ENCODE measurements at places on chromosomes 1 and 21.

DNA sequence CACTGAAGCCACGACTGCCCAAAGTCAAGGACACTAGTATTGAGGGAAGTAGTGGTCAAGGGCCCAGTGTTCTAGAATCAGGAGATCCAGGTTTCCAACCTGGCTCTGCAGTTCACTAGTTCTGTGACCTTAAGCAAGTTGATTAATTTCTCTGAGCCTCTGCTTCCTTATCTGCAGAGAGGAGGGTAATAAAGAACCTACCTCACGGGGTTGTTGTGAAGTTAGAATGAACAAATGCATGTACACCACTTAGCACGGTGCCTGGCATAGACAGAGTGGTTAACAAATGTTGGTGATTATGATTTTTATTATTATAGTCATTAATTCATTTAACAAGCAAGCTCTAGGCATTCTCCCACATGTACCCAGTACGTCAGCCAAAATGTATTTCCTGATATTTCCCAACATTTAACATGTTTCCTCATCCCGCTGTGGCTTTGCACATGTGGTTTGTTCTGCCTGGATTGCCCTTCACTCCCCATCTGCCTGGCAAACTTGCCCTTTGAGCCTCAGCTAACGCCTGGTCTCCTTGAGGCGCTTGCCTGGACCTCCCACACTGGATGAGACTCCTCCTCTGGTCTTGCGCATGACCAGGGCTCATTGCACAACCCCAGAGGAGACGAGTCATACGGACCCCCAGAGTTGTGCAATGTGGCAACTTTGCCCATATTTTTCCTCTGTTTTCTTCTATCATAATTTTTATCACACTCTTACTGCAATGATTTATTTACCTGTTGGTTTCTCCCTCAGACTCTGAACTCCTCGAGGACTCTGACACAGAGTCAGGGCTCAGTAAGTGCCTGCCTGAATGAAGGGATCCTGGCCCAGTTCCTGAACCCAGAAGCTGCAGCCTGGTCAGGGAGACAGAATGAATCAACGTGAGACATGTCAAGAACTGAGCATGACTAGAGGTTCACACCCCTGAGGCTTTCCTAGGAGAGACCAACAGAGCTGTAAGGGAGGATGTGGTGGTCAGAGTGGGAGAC is 20.7 kb upstream of the MFSD2A start:
- no peak for DNase-seq

DNA sequence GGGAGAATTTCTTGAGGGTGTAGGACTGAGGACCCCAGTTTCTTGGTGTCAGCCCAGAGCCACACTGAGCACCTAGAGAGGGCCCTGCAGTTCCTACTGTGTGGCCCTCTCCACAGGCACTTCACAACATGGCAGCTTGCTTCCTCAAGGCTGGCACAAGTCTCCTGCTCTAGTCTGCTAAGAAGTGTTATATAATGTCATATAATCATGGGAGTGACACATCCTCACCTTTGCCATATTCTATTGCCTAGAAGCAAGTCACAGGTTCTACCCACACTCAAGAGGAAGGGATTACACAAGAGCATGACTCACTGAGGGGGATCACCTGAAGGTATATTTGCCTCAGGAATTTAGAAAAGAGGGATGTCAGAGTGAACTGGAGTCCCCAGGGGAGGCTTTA is 5.5 kb upstream of the SNX27 start:
- DNase-seq = no peak

GRCh38 chr1:91732291-91733107 is 153.5 kb downstream of the TGFBR3 start:
- no peak for DNase-seq

- DNase-seq = no peak
Measured at GRCh38 chr1:44025816-44026215, 5.4 kb downstream of the SLC6A9 start.

GRCh38 chr1:209609791-209610630 is 26.5 kb downstream of the CAMK1G start:
- DNase-seq = no peak

GRCh38 chr1:48718116-48718630 is 58.5 kb downstream of the BEND5 start:
- DNase-seq = no peak

GRCh38 chr1:56773341-56774066 is 45.7 kb downstream of the FYB2 start:
- no peak for DNase-seq

DNA sequence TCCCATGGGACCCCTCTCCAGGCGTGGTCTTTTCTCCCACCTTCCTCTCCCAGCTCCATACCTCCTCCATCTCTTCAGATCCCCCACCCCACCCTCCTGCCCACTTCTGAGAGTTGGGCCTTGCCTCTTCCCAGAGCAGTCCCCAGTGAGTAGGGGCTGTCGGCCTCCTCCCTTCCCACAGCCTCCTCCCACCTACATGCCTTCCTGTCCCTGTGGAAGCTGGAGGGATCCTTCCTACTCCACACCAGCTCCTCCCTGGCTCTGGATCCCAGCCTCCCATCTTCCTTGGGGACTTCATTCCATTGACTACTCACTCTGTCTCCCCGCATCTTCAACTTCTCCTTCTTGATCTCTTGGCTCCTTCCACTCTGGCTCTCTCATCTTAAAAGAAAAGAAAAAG is 24.9 kb downstream of the KCNQ4 start:
- DNase-seq = no peak

GRCh38 chr1:25871086-25871703 is 4.3 kb downstream of the PAQR7 start:
- DNase-seq = no peak

GRCh38 chr1:226100436-226101391 is 38.2 kb downstream of the H3-3A start:
- no peak for DNase-seq

- DNase-seq = no peak
Measured at GRCh38 chr1:195105281-195105680, 1503.0 kb downstream of the KCNT2 start.

DNA sequence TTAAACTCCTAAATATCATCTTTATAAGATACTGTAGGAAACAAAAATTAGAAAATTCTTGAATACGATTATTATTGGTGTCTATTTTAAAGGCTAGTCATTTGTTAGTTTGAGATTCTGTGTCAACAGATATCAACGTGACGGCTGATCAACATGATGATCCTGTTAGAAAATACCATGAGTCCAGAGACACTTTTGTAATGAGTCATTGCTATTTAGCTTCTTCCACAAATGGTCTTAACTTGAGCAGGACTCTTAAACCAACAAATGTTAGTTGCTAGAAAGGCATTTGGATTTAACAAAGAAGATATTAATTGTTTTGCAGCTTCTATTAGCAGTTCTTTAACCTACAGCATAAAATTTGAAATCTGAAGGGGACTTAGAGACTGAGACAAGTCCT is 131.2 kb downstream of the TGFB2 start:
- DNase-seq = no peak

- DNase-seq = no peak
Measured at GRCh38 chr1:71587961-71588360, 507.1 kb upstream of the ZRANB2 start.

GRCh38 chr1:172530000-172530399 is 3.0 kb upstream of the SUCO start:
- DNase-seq = no peak

- no peak for DNase-seq
Measured at GRCh38 chr1:14561014-14561693, 37.3 kb upstream of the KAZN start.

GRCh38 chr1:231590453-231591198 is 36.0 kb upstream of the DISC1 start:
- DNase-seq = no peak

GRCh38 chr1:165381745-165382505 is 25.4 kb upstream of the LMX1A start:
- no peak for DNase-seq

GRCh38 chr1:198234520-198235251 is 77.9 kb downstream of the NEK7 start:
- DNase-seq = no peak

DNA sequence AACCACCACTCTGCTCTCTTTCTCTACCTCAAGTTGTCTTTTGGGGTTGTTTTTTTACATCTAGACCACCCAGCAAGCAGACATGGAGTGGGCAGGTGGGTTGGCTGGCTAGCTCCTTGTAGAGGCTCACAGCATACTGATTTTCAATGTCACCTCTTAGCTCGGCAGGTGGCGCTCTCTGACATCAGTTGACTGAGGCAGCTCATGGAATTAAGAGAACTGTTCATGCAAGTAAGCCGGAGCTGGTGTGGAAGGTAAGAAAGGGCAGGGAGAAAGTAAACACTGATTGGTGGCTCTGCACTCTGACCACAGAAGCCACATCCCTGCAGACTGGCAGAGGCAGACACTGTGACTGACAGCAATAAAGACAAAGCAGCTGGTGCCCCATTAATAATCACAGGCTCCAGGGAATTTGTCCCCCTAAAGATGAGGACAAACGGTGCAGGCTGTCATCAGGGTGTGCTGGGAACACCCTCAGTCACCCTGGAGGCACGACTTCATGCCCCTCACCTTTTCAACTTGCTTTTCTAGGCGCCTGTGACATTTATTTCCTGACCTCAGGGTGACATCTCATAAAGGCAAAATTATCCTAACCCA is 226.8 kb downstream of the LMX1A start:
- DNase-seq = no peak

DNA sequence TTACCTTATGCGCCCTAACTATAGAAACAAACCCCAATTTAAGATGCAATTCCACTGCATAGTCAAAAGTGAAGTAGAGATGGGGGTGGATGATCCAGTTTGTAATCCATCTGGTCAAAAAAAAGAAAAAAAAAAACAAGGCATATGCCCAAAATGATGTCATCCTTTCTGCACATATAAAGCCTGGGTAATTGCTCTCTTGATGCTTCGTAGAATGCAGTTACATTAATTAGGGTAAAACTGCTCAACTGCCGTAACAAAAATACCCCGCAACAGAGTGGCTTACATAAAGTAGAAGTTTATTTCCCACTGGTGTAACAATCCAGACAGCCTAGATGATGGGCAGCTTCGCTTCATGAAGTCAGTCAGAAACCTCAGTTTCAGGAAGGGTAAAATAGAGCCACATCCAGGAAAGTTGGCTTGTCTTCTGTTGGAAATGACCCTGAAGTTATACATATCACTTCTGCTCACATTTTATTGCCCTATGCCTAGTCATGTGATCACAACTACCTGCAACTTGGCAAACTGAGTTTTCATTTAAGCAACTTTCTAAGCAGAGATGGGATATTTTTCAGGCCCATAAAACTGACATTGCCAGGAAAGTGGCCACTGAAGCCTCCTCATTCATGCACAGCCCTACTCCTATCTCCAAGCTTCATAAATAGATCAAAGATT is 221.7 kb downstream of the C1orf94 start:
- no peak for DNase-seq

- DNase-seq = no peak
Measured at GRCh38 chr1:153261281-153262069, 2.0 kb downstream of the LORICRIN start.

DNA sequence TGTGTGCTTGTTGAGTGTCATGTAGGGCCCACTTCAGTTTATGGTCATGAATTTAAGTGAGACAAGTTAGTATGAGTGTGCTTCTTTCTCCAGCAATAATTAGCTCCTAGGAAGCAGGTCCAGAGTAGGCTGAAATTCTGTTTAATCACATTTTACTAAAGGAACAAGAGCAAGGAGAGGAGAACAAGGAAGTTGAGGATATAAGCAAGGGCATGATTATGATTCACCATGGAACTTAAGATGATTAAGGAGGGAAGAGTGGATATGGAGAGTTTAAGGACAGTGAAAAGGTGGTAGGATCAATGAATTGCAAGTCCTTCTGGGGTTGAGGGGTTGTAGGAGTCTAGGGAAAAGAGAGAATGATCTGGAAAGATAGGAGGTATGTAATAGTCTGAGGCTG is 3.1 kb upstream of the DIPK1A start:
- DNase-seq = no peak

GRCh38 chr1:168772428-168773060 is 43.5 kb upstream of the DPT start:
- no peak for DNase-seq

GRCh38 chr21:26405071-26405470 is 168.0 kb downstream of the CYYR1 start:
- no peak for DNase-seq

- no peak for DNase-seq
Measured at GRCh38 chr1:231610388-231610787, 16.2 kb upstream of the DISC1 start.

- no peak for DNase-seq
Measured at GRCh38 chr21:40658311-40658710, 188.6 kb downstream of the DSCAM start.

GRCh38 chr1:175927944-175928343 is 184.5 kb upstream of the TNR start:
- DNase-seq = no peak

DNA sequence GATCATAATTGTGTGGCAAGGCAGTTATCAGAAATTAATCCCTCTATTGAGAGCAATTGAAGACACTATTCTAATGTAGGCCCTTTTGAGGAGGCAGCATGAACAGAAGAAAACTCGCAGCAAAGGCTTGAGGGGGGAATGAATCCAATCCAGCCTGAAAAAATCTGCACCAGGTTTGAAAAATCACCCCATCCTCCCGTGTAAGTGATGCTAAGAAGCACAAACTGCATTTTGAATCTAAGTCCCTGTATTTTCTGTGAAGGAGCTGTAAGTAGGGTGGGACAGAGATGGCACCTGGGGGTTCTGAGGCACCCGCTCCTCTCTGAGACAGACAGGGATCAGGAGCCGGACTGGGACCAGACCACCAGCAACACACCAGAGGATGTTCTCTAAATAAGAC is at the start of gene CRB1:
TSS of gene CRB1 (plus strand) at position 241 of the 400 bp plus-strand sequence. CDS start 161 bp downstream, outside the sequence.
- DNase-seq = no peak

- no peak for DNase-seq
Measured at GRCh38 chr1:12496154-12496961, 121.7 kb downstream of the DHRS3 start.
